ENCODE measurements at places on chromosomes 2 and 18. TPM values are rescaled to one million over a fixed set of nuclear protein-coding genes. Genes with fewer than 3 reads are reported as not detected.

Gene CNTNAP5
- not detected for total RNA-seq

Gene SERPINB5
- total RNA-seq: not detected

Gene SERPINB4
- not detected for total RNA-seq

Gene DLGAP1
- total RNA-seq: 0.81 TPM

Gene PAX8
- total RNA-seq: 0.22 TPM

Gene FAP
- 2.0 TPM for total RNA-seq

Gene MRO
- not detected for total RNA-seq

Gene SPATA3
- total RNA-seq: not detected

Gene SCN1A
- not detected for total RNA-seq

Gene SLC25A12
- 17.1 TPM for total RNA-seq

Gene EIPR1
- total RNA-seq: 30.8 TPM

Gene GALNT14
- 0.40 TPM for total RNA-seq

Gene TIMM21
- total RNA-seq: 36.7 TPM

Gene POTEJ
- not detected for total RNA-seq

Gene NEU2
- total RNA-seq: not detected

Gene M1AP
- not detected for total RNA-seq

Gene ANKRD62
- total RNA-seq: not detected

Gene SCN7A
- not detected for total RNA-seq

Gene CNDP1
- total RNA-seq: not detected

Gene COL4A3
- total RNA-seq: not detected

Gene HOXD10
- not detected for total RNA-seq

Gene CROCC2
- total RNA-seq: not detected

Gene CHST10
- total RNA-seq: 12.3 TPM

Gene ITGB6
- not detected for total RNA-seq

Gene TMEM17
- 1.2 TPM for total RNA-seq

Gene RAD51AP2
- not detected for total RNA-seq

Gene ALPG
- not detected for total RNA-seq

Gene DAPL1
- not detected for total RNA-seq

Gene KIAA2012
- not detected for total RNA-seq

Gene POTEC
- not detected for total RNA-seq
